ENCODE measurements at places on chromosomes 5 and 9.

GRCh38 chr9:132439153-132439552 lies 29.1 kb downstream of the CFAP77 start:
- DNase-seq = no peak

DNA sequence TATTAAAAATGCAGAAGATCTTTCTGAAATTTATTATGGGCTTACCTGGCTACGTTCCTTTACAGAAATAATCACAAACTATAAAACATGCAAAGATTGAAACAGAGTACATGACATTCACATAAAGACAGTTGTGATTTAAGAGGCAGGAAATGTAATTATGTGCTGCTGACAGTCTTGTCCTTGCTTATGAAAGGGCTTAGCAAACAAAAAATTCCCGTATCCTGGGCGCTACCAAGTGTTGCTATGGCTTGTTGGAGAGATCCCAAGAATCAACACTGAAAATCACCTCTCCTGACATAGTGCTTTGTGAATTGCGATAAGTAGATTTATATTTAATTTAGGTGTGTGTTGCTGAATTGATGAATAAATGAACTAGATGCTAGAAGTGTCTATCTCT lies 352.5 kb upstream of the C9orf72 start:
- DNase-seq = no peak

- no peak for DNase-seq
Observed at GRCh38 chr5:9864791-9865190, 234.6 kb upstream of the TAS2R1 start.

DNA sequence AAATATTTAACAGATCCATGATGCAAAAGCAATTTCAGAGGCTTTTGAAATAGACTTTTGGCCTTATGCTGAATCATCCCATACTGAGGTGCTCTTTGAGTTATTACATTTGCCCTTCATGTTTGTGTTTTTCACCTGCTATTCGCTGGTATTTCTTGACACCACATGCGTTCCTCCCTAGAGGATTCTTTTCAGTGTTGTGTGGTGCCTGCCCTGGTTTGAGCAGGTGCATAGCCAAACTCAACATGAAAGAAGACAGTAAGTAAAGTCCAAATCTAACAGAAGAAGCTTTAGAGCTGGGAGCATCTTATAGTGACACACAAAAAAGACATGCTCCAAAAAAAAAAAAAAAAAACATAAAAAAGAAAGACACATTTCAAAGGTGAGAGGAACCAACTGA lies 796.3 kb downstream of the SEMA5A start:
- DNase-seq = no peak

- DNase-seq = no peak
Observed at GRCh38 chr5:149177911-149178565, 36.7 kb downstream of the ABLIM3 start.

- DNase-seq = no peak
Observed at GRCh38 chr9:18071651-18072060, 402.3 kb upstream of the ADAMTSL1 start.

- DNase-seq = peak; percentile 5
Observed at GRCh38 chr5:172637740-172638139, 3.3 kb upstream of the NEURL1B start.

DNA sequence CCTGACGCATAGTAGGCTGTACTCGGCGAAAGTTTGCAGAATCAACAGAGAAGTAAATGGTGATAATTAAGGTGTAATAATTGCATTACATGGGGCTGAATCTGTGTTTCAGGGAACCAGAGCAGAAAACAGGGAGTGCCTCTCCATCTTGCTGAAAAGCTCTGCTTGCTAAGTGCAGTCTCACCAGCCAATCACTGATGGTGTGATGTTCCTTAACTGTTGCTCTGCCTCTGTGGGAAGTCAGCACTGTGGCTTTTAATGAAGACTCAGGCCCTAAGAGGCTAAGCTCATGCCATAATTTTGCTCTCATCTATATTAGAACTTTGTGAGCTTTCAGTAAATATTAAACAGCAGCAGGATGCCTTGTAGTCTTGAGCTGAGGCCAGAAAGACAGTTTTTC lies 4.5 kb downstream of the PHF24 start:
- DNase-seq = no peak

- no peak for DNase-seq
Observed at GRCh38 chr5:130280528-130281217, 376.4 kb downstream of the CHSY3 start.

- DNase-seq = no peak
Observed at GRCh38 chr9:72459308-72459707, 62.1 kb upstream of the TMC1 start.

GRCh38 chr5:133736512-133736911 lies 124.2 kb upstream of the FSTL4 start:
- DNase-seq = no peak

DNA sequence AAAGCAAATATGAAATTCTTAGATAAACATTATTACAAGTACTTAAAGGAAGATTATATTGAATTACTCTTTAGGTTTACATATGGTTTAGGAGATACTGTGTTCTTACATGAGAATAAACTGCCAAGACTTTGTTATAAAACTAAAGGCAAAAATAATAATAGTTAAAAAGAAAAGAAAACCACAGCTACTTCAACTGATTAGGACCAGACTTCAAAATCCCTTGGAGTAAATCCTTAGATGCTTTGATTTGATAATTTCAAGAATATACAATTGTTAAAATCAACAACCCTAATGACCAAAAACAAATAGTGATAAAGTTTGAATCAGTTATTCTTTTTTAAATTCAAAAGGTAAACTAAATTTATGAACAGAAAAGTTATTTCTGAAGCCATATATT lies 389.6 kb upstream of the COX7C start:
- no peak for DNase-seq

DNA sequence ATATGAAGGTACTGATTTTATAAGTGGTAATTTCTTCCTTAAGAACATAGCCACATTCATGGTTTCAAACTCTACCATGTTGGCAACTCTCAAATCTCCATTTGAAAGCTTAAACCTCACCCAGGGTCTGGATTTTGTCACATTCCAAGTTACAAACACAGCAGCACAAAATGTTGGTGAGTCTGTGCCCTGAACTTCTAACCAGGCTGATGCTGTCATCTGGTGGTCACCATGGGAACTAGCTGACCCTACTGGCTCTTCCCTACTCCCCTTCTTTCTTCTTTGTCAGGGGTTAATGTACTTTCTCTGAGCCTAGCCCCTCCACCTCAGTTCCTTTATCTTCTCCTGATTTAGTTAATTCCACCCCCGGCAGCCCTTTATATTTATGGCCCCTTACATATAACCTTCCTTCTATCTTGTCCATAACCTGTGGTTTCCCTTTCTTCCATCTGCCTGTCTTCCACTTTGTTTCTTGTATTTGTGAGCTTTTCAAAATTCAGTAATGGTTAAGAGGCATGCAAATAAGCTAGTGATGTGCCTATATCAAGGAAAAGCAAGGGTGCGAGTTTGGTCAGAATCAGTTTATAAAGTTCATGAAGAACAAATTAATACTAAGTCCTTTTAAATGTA lies 35.9 kb downstream of the TGFBR1 start:
- DNase-seq = no peak

DNA sequence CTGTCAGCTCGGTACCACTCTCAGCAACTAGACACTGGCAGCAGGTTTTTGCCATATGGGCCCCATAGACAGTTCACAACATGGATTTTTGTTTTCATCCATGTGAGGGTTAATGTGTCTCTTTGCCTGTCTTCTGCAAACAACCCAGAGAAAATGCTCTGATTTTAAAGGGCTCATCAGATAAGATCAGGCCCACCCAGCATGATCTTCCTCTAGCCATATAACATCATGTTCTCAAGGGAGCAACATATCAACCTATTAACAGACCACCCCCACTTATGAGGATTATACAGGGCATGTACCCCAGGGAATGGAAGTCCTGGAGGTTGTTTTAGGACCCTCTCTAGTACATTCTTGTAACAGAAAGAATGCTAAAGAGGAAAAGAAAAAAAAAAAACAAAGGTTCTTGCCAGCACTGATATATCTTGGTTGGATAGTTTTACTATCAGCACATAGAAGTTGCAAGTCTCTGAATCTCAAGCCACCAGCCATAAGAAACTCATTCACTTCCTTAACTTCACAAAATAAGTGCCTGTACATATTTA lies 1015.1 kb downstream of the TLE4 start:
- DNase-seq = no peak

GRCh38 chr5:134143431-134143830 lies 28.9 kb downstream of the TCF7 start:
- DNase-seq = no peak

Data from activated CD4-positive, CD25-positive, alpha-beta regulatory T cell treated with anti-CD3 and anti-CD28 coated beads, Interleukin-2, amount 50 U/mL, for 72 hours (primary cell).